ENCODE measurements at places on chromosomes 2 and 18.

GRCh38 chr18:4391859-4392258 is 63.2 kb downstream of the DLGAP1 start:
- DNase-seq = no peak

DNA sequence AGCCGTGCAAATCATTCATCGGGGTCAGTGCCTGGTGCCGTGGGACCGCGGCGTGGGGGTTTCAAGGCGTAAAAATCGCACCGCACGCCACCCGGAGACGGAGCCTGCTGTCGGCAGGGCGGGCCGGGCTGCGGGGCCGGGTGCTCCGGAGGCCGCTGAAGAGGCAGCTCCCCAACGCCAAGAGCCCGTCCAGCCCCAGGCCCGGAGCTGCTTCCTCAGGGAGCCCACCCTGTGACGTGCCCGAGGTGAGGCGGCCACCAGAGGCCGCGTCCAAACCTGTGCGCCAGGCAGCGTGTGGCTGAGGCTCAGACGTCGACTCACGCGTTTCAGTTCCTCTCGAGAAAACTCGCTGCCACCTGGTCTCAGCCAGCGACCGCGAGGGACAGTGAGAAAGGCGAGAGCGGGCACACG is 98.1 kb downstream of the NFATC1 start:
- DNase-seq = no peak

GRCh38 chr2:198044777-198045176 is 240.4 kb downstream of the PLCL1 start:
- no peak for DNase-seq

GRCh38 chr2:208183526-208183925 is 6.3 kb downstream of the C2orf80 start:
- DNase-seq = peak; percentile 60

- DNase-seq = no peak
Measured at GRCh38 chr2:232563580-232563979, 13.1 kb downstream of the EIF4E2 start.

- no peak for DNase-seq
Measured at GRCh38 chr18:79542213-79542612, 137.4 kb upstream of the CTDP1 start.

DNA sequence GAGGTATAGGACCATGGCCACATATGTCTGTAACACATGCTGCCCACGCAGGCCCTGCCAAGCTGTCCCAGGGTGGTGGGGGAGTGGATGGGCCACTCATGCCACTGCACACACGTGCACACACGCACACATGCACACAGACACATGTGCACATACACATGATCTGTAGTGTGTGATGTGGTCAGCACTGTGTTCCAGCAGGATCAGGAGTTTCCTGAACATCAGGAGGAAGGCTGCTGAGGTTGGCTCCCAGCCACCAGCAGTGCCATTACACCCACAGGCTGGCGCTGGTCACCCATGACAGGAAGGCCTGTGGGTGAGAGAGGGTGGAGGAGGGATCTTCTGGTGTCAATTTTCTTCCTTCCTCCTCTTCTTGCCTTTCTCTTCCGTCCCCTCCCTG is 44.7 kb downstream of the POMC start:
- no peak for DNase-seq

- no peak for DNase-seq
Measured at GRCh38 chr2:19807866-19808265, 93.9 kb downstream of the TTC32 start.

DNA sequence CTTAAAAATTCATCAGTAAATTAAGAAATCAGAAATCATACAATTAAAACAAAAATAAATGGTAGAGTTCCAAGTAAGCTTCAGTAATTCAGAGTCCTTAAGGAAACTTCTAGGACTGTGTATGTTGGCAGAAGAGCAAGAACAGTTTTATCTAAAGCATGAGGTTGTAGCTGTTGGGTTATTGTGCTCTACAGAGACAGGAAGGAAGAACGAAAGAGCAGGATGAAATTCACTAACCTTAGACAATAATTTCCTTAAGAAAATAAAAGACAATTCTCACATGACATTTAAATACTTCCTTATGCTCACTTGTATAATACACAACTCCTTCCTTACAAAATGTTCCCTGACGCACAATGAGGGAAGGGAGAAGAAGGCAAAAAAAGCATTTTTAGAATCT is 133.4 kb downstream of the STK39 start:
- DNase-seq = no peak
